ENCODE measurements at places on chromosomes 7 and 10.

GRCh38 chr10:128511284-128511683 is 385.1 kb upstream of the MKI67 start:
- DNase-seq: no peak

DNA sequence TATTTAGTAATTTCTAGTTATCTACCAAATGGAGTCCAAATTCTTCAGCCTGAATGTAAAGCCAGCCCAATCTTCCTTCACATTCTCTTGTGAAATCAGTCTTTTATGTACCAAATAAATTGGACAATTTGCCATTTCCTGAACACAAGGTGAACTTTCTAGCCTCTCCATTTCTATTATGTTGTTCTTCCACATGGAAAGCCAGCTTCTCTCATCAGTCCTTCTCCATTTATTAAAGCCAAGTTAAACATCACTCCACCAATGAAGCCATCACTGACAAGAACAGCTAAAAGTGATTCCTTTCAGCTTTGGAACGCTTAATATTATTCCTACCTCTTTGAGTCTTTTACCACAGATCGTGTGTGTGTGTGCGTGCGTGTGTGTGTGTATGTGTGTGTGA is 88.4 kb downstream of the VPS41 start:
- no peak for DNase-seq

- no peak for DNase-seq
Observed at GRCh38 chr7:79282070-79282694, 171.3 kb downstream of the MAGI2 start.

DNA sequence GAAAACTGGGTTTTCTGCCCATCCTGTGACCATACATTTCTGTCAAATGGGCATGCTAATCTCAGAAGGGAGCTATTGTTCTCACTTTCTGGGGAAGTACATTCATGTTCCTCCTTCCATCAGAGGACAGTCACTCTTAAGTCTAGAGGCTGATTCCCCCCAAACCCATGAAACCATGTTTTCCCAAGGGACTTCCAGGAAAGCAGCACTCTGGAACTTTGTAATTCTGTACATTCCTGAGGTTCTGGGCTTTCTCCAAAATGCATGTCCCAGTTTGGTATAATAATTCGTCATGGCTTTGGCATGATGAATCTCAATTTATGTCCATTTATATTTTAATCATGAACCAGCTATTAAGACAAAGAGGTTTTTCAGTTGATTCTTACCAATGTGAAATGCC is 688.1 kb downstream of the LRMDA start:
- no peak for DNase-seq

- DNase-seq: no peak
Observed at GRCh38 chr7:137970253-137970975, 31.5 kb downstream of the CREB3L2 start.

Measured in GM18507 (cell line).